Erythroblast (primary cell): ENCODE measurements at places on chromosomes 1 and 21.

GRCh38 chr1:85554630-85555327 is 25.8 kb upstream of the CCN1 start:
- DNase-seq: no peak

GRCh38 chr1:184242507-184242943 is 144.3 kb upstream of the C1orf21 start:
- DNase-seq: peak; percentile 27

- no peak for DNase-seq
Observed at GRCh38 chr1:87867626-87868025, 538.9 kb downstream of the LMO4 start.

DNA sequence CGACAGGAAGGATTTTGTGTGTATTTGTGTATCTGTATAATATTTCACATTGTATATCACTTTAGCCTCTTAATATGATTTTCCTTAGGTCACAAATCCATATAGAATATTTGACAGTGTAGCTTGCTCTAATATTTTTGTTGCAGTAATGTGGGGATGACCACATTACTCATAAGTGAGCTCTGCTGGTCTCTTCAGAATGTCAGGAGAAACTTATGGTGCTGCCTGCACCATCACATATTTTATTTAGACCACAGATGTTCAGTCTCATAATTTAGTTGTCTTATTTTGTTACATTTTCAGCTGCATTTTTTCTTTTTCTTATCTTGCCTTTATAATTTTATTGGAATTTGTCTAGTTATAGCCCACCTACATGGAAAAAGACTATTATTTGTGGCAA is 205.3 kb downstream of the PBX1 start:
- DNase-seq: no peak

- peak; percentile 85 for DNase-seq
Observed at GRCh38 chr1:30779294-30780071, 21.9 kb upstream of the LAPTM5 start.

DNA sequence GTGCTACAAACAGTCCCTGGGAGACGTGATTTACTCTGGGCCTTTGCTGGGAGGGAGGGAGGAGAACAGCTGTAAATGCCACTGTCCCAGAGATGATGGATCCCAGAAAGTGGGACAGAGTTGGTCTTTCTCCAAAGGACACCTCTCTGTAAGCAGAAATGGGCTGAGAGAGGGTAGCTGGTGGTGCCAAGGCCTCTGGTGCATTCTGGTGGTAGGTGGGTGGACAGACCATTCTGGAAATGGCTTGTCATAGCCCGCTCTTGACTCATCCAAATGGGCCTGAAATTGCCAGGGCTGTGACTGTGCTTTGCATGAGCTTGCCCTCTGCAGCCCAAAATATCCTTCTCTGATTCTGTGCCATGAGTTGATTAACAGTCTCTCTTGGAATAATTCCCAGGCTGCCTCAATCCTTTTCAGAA is 36.1 kb downstream of the CCDC185 start:
- no peak for DNase-seq

- peak; percentile 84 for DNase-seq
Observed at GRCh38 chr1:63316984-63317816, 5.2 kb upstream of the FOXD3 start.

- no peak for DNase-seq
Observed at GRCh38 chr21:44783020-44783696, 18.5 kb downstream of the UBE2G2 start.

DNA sequence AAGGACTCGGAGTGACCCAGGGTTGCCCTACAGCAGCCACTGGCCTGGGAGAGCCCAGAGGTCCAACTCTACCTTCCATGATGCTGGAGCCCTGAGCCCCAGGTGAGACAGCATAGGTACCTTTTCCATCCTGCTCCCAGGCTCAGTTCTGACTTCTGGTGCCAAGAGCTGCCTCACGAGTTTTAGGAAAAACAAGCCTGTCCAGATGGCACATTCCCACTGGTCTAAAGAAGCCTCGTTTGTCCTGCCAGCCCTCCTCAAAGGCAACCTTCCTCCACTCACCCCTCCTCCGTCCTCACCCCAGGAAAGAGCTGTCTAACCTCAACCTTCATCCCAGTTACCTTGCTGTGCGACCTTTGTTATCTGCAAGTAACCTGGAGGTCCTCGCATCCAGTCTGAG is 53.5 kb upstream of the PRELP start:
- no peak for DNase-seq

GRCh38 chr1:9410737-9411297 is 118.1 kb downstream of the SPSB1 start:
- DNase-seq: peak; percentile 90

GRCh38 chr1:211037095-211037494 is 96.9 kb downstream of the KCNH1 start:
- no peak for DNase-seq

DNA sequence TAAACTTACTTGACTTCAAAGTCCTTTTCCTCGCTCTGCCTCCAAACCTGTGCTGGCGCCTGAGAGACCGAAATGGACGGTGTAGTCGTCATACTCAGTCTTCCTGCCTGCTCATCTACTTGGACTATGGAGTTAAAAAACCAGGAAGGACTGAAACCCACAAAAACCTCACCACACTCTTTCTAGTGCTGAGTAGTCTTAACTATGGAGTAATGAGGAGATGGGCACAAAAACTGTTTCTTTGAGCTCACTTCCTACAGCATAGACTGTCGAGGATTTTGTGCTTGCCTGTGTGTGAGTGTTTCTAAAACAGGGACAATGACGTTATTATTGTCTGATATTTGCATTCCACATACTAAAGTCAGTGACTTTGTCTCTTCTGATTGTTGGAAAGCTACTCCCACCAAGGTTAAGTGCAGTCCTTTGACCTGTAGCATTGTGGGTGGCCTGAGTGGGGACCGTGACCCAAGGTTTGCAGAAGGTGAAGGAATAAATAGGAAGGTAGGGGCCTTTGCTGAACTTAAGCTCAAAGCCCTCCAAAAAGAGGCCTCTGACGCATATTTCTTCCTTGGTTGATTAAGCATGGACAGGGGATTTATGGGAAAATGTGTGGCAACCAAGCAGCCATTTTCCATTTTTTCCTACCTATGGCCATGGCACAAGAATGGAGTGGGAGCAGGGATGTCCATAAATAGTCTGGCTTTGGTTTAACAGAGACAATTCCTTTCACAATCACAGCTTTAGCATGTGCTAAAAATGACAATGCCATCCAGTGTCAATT is 109.6 kb downstream of the ZBTB18 start:
- no peak for DNase-seq

- DNase-seq: no peak
Observed at GRCh38 chr1:30726236-30726635, 2.9 kb upstream of the MATN1 start.

DNA sequence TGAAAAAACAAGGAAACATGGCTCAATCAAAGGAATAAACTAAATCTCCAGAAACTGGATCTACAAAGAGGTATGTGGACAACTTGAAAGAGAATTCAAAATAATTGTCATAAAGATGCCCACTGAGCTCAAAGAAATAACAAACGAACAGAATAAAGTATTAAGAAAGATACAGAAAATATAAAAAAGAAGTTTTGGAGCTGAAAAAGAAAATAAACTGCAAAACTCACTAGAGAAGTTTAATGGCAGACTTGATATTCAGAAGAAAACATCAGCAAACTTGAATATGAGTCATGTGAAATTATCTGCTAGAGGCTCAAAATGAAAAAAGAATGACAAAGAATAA is 208.1 kb upstream of the SAMSN1 start:
- DNase-seq: no peak
